ENCODE measurements at places on chromosomes 11 and 22. TPM values are rescaled to one million over a fixed set of nuclear protein-coding genes. Genes with fewer than 3 reads are reported as not detected.

GRCh38 chr11:34938611-34939010 is 22.2 kb downstream of the PDHX start:
- no peak for DNase-seq

The MCAM gene
- 5.2 TPM for total RNA-seq

DNA sequence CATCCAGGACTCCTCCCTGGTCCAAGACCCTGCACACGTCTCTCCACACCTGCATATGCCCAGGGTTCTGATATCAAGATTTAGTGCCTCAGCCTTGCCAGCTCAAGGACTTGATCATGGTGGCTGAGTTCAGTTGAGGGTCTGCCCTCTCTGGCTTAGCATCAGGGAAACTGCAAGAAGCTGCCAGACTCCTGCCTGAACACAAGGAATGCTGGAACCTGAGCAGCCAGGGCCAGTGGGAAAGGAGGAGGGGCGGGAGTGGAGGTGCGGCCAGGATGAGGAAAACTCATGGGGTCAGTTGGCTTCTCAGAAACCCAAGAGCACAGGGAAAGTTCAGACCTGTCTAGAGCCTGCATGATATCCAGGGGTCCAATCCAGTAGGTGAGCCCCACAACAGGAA is 546.1 kb downstream of the BUD13 start:
- no peak for DNase-seq

The CHRM4 gene
- total RNA-seq: 0.63 TPM

DNA sequence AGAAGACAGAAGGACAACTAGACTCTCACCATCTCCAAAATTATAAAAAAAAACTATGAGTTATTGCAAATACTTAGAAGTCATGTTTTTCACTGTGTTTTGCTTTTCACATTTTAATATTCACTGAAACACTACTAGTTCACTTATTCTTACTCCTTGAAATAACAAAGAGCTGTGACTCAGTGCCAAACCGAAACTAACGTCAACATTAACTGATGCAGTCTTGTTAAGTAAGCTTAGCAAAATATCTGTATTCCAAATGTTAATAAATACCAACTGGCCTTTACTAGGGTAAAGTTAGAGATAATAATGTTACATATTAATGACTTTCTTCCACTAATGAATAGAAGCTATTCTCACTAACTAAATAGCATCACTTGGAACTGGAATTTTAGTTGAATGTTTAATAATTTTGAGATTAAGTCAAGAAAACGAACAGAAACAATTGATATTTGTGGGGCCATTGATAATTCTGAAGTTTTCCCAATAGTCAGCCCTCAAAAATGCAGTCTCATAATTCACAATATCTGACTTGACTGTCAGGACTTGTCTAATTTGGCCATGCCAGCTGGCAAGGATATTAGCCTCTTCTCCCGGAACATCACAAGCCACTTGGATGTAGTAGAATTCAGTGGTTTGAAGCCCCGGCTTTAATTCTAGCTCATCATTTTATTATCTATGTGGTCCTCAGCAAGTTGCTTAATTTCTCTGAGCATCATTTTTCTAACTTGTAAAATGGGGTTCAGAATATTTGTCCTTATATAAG is 230.1 kb upstream of the DDI1 start:
- no peak for DNase-seq

DNA sequence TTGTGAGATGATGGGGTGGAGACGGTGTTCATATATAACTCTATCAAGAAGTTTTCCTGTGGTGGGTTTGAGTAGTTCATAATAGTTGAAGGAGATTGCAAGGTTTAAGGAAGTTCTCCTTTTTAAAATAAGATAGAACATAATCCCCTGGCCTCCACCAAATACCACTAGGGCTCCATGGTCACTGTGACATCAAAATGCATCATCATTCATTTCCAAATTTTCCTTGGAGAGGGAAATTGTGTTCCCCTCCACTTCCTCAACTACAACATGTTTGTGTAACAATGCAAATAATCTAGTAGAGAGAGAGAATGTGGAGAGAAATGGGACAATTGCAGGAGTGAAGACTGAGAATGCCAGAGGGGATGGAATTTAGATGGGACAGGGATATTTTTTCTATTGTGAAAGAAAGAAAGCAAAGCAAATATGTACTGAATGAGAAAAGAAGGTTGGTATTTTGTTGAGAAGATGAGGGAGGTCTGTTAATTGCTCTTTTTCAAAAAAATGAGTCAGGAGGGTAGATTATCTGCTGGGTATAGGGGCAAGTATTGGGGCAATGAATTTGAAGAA is 33.4 kb upstream of the ZBED5 start:
- no peak for DNase-seq

DNA sequence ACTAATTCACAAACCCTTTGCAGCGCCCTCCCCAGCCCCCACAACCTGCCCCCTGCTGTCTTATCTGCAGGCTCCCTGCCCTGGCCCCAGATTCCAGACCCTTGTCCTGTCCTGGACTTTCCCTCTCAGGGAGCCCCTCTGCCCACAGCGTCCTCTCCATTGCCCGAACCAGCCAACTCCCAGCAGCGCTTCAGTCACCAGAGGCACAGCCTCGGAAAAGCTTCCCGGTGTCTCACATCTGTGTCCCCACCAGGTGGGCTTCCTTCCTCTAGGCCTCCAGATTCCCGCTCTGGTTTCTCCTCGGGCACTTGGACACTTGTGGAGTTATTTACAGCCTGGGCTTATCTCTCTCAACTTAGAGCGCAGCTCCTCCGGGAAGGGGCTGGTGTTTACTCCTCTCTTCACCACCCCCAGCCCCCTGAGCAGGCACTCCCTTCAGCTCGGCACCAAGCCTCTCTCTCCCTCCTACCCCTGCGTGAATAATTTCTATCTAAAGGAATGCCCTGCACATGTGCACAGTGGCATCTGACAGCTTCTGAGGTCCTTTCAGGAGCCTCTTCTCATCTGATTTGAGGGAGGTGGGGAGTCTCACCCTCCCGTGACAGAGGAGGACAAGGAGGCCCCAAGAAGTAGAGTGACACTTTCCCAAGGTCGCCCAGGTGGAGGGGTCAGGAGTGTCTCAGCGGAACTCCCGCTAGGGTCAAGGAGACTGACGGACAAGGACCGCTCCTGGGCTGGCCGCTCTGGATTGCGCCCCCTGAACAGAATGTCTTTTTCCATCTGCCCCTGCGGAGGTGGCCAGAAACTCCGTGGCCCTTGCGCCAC is 838 bp downstream of the WNT11 start:
- DNase-seq: no peak

The CTSC gene
- total RNA-seq: 78.3 TPM

The MYOD1 gene
- not detected for total RNA-seq

- DNase-seq: no peak
These were observed 71.8 kb downstream of the ATG16L2 start for GRCh38 chr11:72885749-72886609.

The ANO3 gene
- total RNA-seq: not detected

The TMEM86A gene
- total RNA-seq: 1.0 TPM

- no peak for DNase-seq
These were observed 35.9 kb upstream of the SESN3 start for GRCh38 chr11:95266751-95267374.

GRCh38 chr11:88414385-88414861 is 76.9 kb upstream of the CTSC start:
- DNase-seq: no peak

DNA sequence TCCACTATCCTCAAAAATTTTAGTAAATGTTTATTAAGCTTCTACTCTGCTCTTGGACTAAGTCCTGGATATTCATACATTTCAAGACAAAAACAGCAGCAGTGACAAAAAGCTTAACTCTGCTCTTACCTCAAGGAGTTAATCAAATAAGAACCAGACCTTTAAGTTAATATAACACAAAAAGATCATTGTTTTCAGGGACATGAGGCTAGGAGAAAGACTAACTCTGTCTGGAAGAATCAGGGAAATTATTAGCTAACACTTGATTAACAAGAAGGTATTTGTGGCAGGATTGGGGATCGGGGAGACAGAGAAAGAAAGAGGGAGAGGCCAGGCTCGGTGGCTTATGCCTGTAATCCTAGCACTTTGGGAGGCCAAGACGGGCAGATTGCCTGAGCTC is 74.4 kb downstream of the PPP2R1B start:
- no peak for DNase-seq

- no peak for DNase-seq
These were observed 23.9 kb downstream of the PIK3C2A start for GRCh38 chr11:17183836-17184235.

The CADM1 gene
- total RNA-seq: 1.7 TPM

- no peak for DNase-seq
These were observed 539.5 kb upstream of the LUZP2 start for GRCh38 chr11:23957314-23957713.
